K562 (cell line): ENCODE measurements at places on chromosomes 7 and 10.

GRCh38 chr7:108421720-108422331, 34.4 kb downstream of the NRCAM start:
- DNase-seq = no peak

DNA sequence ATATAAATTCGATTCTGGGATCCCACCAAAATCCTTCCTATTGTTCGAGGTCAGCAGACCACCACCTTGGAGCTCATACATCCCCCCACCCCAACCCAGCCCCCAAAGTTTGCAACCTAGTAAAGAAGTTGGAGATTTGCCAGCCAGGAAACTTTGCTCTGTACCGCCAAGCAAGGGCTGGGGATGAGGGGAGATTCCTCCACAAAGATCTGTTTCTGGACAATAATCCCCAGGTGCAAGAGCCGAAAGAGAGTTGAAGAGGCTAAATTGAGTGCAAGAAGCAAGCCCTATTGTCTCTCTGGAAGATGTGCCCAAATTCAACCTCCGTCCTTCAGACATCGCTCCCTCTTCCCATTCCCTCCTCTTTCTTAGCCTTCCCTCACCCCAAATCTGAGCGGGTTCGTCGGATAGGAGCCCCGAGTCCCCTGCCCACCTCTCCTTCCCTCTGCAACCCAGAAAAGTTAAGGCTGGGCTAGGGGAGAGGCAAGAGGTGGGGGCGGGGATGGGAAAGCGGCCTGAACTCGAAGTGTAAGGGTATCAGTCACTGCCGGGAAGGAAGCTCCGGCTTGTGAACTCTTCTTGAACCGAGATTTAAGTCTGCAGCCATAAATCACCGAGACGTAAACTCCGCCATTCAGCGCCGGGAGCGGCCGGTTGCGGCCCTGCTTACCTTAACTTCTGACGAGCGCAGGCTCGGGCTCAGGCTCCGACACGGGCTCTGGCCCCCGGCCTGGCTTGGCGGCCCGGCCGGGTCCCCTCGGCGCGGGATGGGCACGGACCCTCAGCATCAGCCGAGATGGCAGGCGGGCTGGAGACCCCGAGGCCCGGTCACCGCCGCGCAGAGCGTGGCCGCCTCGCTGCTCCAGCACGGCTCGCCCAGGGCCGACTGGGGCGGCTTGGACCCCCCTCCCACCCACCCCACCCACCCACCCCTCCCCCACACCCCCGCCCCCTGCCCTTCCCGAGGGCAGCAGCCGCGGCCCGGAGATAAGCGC, 10.8 kb upstream of the HOXA2 start:
- peak; percentile 63 for DNase-seq

GRCh38 chr7:76342222-76342621, 16.6 kb downstream of the YWHAG start:
- DNase-seq = no peak

GRCh38 chr7:144487901-144488300, 84.4 kb upstream of the NOBOX start:
- DNase-seq = no peak

DNA sequence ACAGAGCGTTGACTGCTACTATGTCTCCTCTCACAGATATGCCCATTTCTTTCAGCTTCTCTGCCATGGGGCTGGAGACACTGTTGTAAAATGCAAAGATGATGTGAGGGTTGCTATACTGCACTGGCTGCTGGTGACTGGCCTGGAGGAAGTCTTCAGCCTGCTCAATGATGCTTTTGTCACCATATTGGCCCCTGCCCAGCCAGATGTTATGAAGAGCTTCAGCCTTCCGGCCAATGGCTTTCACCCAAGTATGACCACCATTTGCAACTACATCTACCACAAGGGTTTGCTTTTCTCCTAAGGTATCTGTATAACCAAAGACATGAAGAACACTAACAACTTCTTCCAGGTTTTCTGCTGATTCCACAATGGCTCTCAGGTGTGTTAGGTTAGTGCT, 1.6 kb downstream of the C7orf25 start:
- no peak for DNase-seq

DNA sequence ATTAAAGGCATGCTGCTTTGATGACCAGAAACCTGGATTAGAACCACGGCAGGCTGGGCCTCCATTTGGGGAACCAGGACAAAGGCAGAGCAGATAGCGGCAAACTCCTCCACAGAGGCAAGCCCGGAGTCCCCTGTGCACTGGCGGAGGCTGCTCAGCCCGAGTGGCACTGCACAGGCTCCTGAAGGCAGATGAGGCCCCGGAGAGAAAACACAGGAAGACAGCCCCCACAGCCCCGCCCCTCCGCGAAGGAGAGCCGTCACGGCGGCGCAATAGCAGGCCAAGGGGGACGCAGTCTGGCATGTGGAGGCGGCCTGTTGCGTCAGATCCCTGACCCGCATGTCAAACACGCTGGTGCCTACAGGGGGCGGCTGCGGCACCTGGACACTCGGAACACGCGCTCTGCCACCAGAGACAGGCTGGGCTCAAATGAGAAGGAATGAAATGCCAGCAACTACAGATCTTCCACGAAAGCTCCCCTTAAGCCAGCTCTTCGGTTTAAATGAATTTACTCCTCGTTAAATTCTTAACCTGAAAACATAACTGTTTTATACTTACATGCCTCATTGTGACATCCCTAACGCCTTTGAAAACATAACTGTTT, 128.5 kb downstream of the MAD1L1 start:
- peak; percentile 96 for DNase-seq

GRCh38 chr7:157477550-157478212, 140.9 kb downstream of the DNAJB6 start:
- no peak for DNase-seq

GRCh38 chr10:91887272-91888076, 21.8 kb downstream of the FGFBP3 start:
- no peak for DNase-seq

DNA sequence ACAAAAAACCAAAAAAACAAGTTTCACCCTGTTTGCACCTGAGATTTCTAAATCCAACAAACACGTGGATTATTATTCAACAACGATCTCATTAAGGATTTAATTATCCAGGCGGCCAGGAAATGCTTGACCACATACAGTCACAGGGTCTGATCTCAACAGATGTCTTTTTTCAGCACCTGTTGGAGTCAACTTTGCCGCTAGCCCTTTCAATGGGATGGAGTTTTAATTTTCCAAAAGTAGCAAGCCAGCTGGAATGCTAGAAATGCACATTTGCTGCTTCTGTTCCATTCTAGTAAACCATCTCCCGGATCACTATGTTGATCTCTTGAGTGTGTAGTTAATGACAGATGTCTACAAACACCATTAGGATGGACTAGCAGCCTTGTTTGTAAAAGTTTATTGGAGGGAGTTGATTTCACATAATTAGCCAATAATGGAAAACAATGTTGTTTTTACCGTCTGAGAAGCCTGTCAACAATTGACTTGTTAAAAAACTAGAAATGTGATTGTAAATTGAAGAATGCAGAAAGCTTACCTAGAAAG, 64.2 kb upstream of the DKK1 start:
- DNase-seq = no peak

DNA sequence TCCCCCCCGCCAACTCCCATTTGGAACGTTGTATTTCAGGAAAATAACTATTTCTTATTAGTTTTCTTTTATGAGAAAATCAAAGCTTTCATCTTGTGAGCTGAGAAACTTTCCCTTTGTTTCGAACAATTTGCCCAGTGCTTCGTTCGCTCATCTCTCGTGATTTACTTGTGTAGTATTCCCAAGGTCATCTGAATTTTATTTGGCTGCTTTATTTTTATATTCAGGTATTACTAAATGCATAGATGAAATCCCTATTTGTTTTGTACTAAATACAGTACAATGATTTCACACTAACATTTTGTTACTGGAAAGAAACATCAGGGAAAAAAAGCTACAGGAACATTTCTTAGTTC, 12.0 kb upstream of the EBLN1 start:
- DNase-seq = no peak

- no peak for DNase-seq
Measured at GRCh38 chr10:4213441-4213840, 428.4 kb upstream of the KLF6 start.

DNA sequence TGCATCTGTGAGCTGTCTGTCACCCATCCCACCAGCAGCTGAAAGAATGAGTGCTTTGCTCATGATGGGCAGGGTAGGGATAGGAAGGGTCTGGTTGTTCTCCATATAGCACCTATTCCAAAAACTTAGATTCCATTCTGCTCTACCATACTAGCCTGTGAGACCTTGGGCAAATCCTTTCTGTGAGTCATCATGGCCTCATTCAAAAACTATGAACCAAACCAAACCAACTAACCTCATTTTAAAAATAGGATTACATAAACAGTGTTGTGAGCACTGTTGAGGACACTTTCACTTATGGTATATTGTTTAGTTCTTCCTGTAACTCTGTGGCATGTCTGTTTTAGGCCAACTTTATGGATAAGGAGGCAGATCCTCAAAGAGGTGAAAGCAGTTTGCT, 30.9 kb upstream of the STEAP4 start:
- no peak for DNase-seq
